ENCODE measurements at places on chromosomes 3 and 15.

- DNase-seq = no peak
Observed at GRCh38 chr3:98029083-98029482, 6.0 kb downstream of the GABRR3 start.

- no peak for DNase-seq
Observed at GRCh38 chr3:133424937-133425869, 25.3 kb downstream of the BFSP2 start.

DNA sequence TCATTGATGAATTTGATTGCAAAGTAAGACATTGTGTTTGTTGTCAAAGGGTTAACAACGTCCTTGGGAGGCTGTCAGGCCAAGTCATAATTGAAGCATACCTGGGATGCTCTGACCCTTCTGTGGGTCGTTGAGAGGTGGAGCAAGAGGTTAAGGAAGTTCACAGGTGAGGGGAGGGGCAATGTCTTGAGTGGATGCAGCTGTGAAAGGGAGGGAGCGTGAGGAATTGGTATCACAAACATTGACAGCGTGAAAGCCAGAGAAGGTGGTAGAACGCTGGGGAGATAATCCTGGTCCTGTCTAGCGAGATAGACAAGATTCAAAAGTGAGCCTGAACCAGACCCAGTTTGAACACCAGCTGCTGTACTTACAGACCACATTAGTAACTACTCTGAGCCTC is 79.4 kb downstream of the HES1 start:
- DNase-seq = no peak

- no peak for DNase-seq
Observed at GRCh38 chr15:39880718-39881387, 39.2 kb downstream of the GPR176 start.

GRCh38 chr3:185040425-185040824 is 112.4 kb downstream of the C3orf70 start:
- DNase-seq = no peak

DNA sequence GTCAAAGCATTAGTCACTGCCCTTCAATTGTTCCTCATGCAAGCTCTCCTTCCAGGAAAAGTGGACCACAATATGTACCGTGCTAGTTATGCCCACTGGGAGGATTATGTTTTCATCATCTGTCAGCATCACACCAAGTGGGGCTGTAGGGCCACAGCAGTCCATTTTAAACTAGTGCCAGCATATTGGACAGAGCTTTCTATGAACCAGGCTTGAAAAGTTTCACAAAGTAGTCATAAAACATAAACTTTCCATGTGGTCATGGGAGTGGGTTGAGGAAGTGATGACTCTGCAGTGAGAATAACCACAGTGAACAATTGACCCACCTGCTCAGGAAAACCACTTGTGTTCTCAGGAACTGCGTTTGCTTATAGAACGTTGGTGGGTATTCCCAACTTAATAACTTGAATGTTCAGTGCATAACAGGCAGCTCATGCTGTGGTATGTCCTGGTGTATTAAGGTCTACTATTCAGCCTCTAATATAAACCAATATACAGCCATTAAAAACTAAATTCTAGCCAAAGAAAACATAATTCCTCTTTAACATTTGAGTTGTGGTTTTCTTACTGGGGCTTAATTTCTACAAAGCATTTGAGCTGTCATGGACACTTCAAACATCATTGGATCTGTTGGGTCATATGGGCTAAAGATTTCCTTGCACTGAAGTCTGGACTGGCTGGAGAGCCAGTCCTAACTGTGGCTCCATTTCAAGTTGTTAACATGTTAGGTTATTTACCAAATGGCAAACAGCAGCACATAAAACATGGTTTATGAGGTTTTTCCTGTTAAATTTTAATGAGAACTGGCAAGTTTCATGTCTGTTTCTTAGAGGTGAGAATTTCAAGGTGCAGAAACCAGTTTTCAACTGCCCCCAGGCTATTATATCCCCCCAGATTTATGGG is 274.1 kb downstream of the OTOL1 start:
- DNase-seq = no peak

- DNase-seq = no peak
Observed at GRCh38 chr3:193515966-193516365, 38.7 kb downstream of the ATP13A4 start.

DNA sequence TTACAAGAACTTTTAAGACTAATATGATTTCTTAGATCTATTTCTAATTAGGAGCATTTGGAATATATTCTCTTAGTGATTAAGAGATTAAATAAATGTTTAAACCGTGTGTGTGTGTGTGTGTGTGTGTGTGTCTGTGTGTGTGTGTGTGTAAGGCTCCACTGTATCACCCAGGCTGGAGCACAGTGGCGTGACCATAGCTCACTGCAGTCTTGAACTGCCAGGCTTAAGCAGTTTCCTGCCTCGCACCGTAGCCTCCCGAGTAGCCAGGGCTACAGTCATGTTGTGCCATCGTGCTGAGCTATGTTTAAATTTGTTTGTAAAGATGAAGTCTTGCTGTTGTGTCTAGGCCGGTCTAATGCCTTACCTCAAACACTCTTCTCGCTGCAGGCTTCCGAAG is 109.4 kb downstream of the KLHL25 start:
- DNase-seq = no peak

GRCh38 chr3:122964811-122965210 is 62.8 kb downstream of the SEMA5B start:
- no peak for DNase-seq

- no peak for DNase-seq
Observed at GRCh38 chr3:14278799-14279625, 100.4 kb downstream of the LSM3 start.

GRCh38 chr3:57749542-57749941 is 6.6 kb upstream of the SLMAP start:
- DNase-seq = no peak

DNA sequence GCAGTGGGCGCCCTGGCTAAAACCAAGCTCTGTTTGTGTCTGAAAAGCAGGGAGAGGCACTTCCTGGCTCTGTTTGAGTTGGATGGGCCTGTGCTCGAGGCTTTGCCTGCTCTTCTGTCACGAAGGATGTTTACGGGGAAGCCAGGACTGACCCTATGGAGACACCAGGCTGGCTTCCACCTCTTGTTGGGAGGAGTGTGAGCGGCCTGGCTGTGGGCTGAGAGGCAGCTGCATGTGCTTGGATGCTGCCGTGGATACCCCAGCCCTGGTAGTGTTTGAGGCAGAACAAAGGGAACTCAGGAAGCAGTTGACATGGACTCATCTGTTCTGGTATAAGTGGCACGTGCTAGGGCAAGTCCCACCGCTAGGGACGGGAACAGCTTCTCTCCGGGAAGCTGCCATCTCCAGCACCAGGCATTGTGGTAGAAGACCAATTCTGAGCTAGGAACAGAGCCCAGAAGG is 17.6 kb upstream of the SLC41A3 start:
- no peak for DNase-seq

DNA sequence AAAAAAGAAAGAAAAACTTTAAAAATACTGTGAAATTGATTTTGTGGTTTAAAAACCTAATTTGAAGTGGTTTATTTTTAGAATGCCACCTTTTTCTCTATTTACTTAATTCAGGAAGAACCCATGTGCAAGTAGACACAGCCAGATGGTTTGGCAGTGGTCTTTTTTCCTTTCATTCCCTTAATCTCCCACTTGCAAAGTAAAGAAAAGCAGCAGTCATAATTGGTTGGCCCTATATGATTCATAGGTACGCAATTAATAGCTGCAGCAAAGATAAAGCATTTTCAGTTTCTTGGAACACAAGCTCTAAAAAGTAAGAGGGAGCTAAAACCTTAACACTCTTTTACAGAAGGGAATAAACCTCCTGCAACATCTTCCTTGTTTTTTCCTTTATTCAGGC is 115.3 kb downstream of the MECOM start:
- no peak for DNase-seq
